ENCODE measurements at places on chromosomes 13 and 19.

GRCh38 chr19:42465827-42466280 is 23.1 kb upstream of the CXCL17 start:
- no peak for DNase-seq

DNA sequence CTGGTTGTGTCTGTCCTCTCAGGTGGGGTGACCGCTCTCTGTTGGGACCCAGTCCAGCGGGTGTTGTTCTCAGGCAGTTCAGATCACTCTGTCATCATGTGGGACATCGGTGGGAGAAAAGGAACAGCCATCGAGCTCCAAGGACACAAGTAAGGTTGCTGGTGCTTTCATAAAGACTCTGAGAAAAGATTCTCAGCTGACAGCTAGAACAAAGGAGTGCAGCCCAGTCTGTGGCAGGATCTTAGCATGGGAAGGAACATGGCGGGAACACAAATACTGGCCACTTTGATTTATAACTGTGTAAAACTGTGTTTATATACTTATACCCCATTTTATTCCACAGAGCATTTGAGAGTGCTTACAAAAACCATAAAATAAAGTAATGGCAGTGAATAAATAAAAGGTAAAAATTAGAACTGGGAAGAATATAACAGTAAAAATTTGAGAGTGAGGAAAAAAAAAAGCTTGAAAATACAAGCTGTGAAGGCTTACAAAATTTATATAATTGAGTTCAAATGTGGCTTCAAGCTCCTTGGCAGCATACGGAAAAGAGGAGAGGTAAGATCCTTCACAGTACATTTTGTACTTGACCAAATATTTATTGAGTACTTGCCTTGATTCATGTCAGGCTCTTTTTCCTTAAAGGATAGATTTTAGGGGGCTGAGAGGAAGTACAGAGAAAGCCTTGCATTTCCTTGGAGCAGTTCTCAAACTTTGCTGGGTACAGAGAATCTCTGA is 64.8 kb downstream of the DHRS12 start:
- DNase-seq: peak; percentile 12

GRCh38 chr19:10669246-10669645 is 15.1 kb downstream of the ILF3 start:
- no peak for DNase-seq

GRCh38 chr19:1248786-1249297 is 459 bp downstream of the MIDN start:
- no peak for DNase-seq

GRCh38 chr13:113404723-113405471 is 41.0 kb upstream of the GRTP1 start:
- DNase-seq: no peak

DNA sequence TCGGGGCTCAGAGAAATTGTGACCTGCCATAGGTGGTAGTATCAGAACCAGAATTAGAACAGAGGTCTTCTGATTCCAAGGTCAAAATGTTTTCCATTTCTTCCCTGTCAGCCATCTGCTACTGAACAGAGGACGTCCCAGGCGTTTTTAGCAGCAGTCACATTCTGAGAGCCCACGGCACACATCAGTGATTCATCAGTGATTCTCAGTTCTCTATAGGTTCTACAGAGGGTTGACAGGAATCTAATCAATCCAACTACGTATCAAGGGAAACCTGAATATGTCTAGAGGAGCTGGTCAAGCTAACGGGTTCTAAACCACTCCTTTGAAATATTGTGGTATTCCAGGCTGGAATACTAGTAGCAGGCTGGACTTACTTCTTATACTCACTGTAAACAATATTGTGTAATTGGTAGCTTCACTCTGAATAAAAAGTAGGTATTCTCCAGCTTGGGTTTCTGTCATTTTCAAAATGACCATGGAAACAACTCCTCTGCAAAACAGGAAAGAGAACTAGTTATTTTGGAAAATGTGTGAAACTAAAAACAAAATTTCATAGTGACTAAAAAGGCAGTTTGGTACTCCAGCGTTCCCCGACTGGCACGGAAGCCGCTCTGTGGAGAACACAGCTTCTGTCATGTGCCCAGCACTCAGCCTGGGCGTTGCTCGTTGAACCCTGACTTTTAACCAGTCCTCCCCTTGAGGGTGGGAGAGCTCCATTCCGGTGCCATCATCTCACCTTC is 43.2 kb downstream of the FLT3 start:
- no peak for DNase-seq

DNA sequence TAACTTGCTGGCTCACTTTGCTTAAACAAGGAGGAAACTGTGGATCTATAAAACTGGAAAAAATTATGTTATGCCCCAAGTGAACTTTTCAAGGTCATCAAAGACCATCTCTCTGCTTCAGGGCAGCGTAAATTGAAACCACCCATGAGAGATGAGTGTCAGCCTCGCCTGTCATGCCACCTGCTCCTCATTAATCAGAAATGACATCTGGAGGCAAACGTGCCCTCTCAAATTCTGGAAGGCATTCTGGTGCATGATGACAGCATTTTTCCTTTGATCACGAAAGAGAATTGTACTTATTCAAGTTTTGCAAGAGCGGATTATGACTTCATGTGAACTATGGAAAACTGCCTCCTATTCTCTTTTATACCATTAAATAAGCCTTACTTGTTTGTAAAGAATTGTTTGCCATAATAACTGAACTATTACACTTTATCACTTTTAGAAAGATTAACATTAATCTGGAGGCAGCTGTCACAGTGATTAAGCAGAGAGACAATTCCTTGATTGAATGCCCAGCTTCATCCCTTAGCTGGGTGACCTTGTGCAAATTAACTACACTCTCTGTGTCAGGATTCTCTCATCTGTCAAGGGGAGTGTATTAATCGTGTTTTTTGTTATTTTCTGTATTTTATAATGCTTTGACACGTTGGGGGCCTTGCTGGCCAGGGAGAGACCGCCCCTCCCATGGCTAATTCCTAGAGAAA is 17.0 kb upstream of the SACS start:
- DNase-seq: no peak

GRCh38 chr19:51022526-51022925 is 3.0 kb upstream of the KLK10 start:
- DNase-seq: no peak

DNA sequence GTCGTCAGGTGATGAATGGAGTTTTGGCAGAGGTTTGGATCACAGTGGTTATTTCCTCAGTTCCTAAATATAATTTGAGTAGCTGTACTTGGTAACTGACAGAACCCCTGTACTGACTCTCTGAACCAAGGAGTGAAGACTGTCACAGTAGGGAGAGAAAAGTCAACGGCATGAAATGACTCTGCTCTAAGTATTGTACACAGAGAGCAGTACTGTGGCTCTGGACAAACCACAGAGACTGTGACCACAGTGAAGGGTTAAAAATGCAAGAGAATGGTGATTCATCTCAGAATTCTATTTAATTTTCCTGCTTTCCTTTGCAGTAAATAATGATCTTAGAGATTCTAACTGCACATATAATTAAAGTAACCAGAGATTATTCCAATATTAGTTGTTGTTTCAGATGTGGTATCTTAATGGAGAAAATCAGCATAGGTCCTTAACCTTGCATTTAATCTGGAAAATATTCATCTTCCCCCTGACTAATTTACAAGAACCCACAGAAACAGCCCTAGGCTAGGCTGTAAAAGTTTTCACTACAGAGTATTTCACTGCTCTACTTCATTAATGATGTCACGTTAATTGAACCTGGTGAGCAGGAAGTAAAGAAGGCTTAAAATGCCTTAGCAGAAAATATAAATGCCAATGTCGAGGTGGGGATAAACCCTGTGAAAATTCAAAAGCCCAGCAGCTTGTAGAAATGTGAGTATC is 221.9 kb downstream of the LIG4 start:
- DNase-seq: peak; percentile 11

DNA sequence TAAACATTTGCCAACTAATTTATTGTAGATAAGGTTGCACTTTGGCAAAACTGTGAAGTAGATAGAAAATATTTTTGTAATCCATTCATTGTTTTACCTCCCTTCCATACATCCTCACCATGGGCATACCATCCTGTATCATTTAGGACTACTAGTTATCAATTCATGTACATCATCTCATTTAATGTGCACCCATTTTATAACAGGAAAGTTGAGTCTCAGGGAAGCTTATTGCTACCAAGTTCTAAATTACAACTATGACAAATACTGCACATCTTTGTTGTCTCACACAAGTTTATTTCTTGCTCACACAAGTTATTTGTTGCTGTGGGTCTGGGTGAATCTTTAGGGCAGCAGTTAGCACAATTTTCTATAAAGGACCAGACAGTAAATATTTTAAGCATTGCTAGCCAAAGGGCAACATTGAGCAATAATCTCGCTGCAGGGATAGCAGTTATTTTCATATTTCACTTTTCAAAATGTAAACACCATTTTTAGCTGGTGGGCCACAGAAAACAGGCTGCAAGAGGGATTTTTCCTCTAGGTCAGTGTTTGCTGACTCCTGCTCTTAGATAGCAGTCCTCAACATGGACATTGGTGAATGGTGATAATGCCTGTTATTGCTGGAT is 276.5 kb downstream of the GPC6 start:
- DNase-seq: no peak

GRCh38 chr13:45928843-45929242 is 77.3 kb upstream of the SIAH3 start:
- no peak for DNase-seq

- DNase-seq: no peak
Measured at GRCh38 chr19:18606281-18607225, at the start of gene CRLF1. Gene CRLF1 (minus strand): TSS chr19:18606799. CDS start chr19:18606656, 143 bp downstream.

DNA sequence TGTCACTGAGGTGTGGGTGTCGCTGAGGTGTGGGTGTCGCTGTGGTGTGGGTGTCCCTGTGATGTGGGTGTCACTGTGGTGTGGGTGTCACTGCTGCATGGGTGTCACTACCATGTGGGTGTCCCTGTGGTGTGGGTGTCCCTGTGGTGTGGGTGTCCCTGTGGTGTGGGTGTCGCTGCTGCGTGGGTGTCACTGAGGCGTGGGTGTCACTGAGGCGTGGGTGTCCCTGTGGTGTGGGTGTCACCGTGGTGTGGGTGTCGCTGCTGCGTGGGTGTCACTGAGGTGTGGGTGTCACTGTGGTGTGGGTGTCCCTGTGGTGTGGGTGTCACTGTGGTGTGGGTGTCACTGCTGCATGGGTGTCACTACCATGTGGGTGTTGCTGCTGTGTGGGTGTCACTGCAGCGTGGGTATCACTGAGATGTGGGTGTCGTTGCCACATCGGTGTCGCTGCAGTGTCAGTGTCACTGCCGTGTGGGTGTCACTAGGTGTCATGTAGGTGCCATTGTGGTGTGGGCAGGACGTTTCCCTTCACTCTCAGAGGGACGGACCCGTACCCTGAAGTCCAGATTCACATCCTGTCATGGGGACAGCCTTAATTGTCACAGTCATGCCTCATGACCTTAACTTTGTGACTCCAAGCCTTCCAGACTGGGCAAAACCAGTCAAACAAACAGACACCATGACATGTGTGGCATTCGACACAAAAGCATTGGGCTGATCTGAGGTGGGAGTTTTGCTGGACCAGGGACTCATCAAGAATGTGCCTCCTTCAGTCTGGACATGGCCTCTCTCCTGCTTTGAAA is 12.7 kb upstream of the GAS6 start:
- DNase-seq: no peak

DNA sequence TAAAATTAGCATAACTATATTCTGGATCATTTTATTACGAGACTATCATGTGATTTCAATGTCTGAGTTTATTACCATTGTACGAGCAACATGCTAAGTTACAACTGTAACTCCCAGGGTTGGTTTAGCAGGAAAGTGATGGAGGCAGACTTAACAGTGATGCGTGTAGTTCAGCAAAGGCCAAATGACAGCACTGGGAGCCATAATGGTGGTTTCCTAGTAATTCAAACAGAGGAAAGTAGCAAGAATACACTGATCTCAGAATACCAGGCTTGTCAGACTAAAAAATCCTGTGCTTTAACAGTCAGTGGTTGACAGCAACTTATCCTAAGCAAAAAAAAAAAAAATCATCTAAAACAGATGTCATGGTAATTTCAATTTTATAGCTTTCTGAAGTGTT is 229.6 kb downstream of the KLF12 start:
- no peak for DNase-seq

- DNase-seq: no peak
Measured at GRCh38 chr13:76684336-76684735, 201.9 kb downstream of the KCTD12 start.

GRCh38 chr13:31790992-31791391 is 51.7 kb downstream of the RXFP2 start:
- no peak for DNase-seq

- no peak for DNase-seq
Measured at GRCh38 chr13:35475212-35475959, 1.1 kb downstream of the MAB21L1 start.

- DNase-seq: peak; percentile 65
Measured at GRCh38 chr19:33177417-33177979, 16.6 kb upstream of the LRP3 start.

DNA sequence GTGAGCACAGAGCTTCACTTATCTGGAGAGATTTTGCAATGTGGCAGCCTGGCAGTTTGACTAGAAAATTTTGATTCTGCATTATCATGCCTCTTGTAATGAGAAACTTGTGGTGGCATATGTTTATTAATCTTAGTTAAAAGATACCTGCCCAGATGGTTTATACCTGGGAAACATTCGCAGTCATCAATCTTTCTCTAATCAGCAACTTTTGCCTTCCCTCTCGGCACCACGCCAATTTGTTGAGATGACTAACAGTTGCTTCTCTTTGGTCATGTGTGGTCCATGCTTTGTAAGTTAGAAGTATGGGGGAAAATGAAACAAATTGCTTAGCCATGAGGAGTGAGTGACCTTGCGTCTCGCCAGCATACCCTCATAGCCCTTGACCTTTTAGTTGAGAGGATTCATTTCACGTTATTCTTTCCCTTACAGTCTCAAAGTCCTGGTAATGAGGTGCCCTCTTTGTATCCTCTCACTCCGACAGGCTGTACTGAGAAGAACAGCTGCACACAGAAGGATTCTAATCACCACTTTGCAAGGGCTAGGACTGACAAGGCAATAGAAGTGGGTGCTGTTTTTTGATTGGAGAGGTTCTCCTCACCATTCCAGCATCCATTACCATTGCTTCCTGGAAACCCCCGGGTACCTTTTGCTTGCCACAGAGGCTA is 201.4 kb downstream of the OXGR1 start:
- no peak for DNase-seq

GRCh38 chr13:44212633-44213396 is 160.8 kb upstream of the SERP2 start:
- no peak for DNase-seq

- DNase-seq: no peak
Measured at GRCh38 chr19:41195675-41196497, 2.9 kb downstream of the CYP2S1 start.

Data from renal pelvis (tissue), 12 donors.